Fibroblast of skin of right biceps (primary cell): ENCODE measurements at places on chromosomes 11 and 22.

DNA sequence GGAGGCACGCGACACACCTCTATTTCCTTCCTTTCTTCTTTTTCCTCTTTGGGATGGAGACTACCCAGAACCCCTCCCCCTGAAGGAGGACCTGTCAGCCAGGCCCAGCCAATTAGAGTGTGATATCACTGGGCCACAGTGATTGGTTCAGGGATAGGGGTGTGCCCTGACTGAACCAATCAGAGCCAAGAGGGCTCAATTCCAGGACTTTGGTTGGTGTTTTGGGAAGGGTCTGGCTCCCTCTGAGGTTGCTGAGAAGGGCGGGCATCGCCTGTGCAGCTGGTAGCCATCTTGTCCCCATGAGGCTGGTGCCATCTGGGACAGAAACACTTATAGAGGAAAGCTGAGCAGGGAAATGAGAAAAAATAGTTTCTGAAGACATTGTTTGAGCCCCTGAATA lies 71.4 kb downstream of the CHST1 start:
- peak; percentile 18 for DNase-seq

- no peak for DNase-seq
These were observed 1.9 kb upstream of the CSNK1E start for GRCh38 chr22:38318792-38319773.

DNA sequence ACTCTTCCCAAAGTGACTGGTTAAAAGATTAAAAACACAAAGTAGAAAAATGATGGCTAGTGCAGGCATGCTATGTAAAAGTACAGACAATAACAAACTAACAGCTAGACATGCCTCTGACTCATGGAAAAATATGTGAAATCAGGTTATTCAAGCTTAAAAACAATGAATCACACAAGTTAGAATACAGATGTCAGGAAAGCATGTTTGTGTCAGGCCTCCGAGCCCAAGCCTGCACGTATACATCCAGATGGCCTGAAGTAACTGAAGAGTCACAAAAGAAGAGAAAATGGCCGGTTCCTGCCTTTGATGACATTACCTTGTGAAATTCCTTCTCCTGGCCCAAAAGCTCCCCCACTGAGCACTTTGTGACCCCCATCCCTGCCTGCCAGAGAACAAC lies 110.1 kb downstream of the NOX4 start:
- DNase-seq, result peak; percentile 97

DNA sequence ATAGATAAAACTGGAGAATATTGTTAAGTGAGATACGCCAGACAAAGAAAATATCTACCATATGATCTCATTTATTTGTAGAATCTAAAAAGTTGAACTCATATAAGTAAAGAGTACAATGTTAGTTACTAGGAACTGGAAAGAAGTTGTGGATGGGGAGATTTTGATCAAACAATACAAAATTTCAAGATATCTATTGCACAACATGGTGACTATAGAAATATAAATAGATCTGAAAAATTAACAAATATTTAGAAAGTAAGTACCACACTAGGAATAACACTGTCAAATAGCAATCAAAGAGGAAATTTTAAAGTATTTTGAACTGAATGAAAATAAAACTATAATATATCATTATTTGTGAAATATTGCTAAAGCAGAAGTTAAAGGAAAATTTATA lies 437.2 kb downstream of the AASDHPPT start:
- DNase-seq, result no peak

DNA sequence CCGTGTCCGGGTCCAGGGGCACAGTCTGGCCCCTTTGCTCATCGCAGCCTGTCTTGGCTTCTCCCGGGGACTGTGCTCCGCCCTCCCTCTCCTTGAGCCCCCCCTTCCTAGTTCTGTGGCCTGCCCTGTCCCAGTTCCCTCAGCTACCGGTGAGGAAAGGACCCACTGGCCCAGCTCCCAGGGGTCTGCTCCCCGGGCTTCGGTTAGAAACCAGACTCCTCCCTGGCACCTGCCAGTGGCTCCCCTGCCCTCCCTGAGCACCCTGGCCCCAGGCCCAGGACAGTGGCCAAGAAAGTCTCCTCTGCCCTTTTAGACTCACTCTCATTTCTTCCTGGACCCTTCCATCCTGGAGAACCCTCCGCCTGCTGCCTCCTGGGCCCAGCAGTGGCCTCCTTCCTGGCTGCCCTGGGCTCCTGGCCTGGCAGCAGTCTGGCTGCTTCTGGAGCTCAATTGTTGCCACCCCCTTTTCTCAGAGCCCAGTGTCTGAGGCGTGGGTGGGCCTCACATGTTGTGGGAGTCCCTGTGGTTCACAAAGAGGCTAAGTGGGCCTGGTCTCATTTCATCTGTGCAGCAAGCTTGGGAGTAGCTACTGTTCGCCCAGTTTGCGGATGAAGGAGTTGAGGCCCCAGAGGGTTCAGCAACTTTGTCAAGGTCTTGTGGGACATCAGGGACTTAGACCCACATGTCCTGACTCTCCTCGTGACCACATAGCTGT lies 12.6 kb downstream of the PRDM11 start:
- no peak for DNase-seq
